T follicular helper cell (primary cell): ENCODE measurements at places on chromosomes 3 and 15.

- DNase-seq, result no peak
These were observed 3.4 kb downstream of the ANKRD28 start for GRCh38 chr3:15794303-15794771.

- no peak for DNase-seq
These were observed 276.0 kb upstream of the TTC14 start for GRCh38 chr3:180325958-180326357.

GRCh38 chr3:109944836-109945235, 607.5 kb upstream of the DPPA4 start:
- DNase-seq, result no peak

- DNase-seq, result no peak
These were observed 63.7 kb upstream of the SENP5 start for GRCh38 chr3:196803891-196804468.

- DNase-seq, result no peak
These were observed 136.5 kb downstream of the XXYLT1 start for GRCh38 chr3:195134431-195134830.

DNA sequence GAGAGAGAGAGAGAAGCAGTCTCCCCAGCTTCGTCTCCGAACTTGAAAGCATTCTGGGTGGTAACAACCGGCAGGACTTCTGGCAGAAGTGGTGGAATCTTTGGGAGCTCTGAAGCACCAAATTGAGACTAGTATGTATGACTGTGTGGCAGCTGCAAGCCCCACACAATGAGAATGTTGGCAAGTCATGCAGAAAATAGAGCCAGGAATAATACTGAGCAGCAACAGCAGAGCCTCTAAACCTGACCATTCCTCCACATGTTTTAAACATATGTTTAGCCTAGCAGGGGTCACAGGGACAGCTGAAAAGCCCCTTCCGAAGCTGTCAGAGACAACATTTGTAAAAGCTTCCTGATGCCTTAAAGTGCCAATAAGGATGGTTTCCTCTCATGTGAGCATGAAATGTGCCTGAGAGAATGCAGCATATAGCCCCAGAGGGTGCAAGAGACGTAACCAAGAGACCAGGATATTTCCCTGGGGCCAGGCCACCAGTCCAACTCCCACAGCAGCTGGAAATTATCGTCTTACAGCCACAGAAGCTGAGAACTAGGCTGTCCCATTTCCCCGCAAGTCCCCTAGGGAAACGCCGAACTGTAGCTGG, 178.6 kb upstream of the CCDC54 start:
- no peak for DNase-seq

DNA sequence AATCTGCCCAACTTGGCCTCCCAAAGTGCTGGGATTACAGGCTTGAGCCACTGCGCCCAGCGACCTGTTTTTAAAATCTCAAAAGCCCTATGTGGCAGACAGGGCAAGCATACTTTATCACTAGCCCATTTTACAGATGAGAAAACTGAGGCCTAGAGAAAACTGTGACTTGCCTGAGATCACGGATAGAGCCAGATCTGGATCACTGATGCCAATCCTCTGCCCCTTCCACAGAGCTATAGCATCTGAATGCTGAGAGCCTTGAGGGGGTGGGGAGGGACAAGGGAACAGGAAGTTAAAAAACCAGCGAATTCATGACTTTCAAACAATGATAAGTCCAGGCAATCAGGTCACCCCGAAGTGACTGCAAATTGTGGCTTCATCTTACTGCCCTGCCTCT, 7.3 kb downstream of the ANKRD63 start:
- no peak for DNase-seq

DNA sequence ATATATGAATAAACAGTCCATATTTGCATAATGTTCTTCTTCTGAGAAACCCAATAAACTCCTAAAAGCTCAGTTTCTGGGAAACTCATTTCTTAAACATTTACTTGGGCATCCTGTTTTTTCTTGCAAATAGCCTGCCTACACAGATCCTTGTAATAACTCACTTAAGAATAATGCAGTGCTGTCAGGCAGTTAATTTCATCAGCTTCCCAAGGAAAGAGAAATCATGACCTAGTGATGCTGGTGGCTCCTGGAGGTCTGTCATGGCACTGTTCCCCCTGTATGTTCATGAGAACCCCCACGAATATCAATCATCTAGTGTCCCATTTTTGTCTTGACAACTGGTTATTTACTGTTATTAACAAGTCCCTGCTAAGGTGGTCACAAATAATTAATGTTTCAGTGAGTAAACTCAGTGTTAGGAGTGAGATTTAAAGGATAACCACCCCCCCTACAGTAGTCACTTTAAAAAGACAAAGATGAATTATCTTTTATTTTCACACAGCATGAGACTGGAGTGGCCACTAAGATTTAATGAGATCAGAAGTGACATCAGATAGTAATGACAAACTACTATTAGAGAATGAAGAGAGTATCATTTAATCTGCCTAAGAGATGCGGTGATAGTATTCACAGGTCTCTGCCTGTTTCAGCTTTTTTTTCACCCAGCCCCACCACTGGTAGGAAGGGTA, 279.5 kb upstream of the NECTIN3 start:
- no peak for DNase-seq

GRCh38 chr3:120326784-120327183, 22.4 kb downstream of the LRRC58 start:
- no peak for DNase-seq

DNA sequence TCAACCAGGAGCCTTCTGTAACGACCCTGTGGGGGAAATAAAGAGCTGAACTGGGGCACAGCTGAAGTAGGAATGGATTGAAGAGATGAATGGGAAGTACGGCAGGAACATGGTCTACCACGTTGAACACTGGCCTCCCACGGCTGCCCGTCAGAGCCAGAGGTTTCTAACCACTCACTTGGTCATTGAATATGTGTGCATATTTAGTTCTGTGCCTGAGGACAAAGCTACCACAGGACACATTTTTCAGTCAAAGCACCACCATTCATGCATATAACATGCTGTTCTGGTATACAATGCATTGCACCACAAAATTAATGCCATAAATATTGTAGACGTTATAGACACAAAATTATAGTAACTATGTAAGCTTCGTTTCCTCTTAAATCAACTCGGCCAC, 75.5 kb downstream of the MB21D2 start:
- DNase-seq, result no peak

DNA sequence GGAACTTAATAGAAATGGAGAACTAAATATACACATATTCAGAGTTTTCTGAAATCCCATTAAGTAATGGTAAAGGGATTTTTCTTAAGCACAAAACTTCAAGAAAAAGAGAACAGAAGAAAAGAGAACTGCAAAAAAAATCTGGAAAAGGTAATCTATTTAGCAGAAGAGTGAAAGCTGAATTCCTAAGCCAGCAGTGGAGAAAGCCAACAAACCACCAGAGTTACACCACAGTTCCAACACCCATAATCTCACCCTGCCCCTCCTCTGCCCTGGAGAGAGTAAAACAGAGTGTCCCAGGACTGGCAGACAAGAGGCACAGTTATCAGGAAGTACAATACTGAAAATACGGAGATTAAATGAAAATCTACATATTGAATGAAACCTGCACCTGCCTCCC, 29.4 kb downstream of the TP53BP1 start:
- no peak for DNase-seq

DNA sequence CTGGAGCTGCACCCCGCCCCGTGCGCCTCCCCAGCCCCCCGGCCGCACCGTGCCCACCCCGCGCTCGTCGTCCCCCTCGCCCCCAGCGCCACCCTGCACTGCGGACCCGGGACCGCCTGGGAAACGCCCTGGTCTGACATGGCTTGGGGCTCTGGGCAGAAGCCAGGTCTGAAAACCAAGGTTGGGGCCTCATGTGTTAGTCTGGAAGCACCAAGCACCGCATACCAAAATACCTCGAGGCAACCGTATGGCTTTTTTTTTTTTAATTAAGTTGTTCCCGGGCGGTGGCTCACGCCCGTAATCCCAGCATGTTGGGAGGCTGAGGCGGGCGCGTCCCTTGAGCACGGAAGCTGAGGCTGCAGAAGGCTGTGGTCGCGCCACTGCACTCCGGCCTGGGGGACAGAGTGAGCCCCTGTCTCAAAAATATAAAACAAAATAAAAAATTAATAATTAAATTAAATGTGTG, 91.5 kb upstream of the CHD2 start:
- no peak for DNase-seq

DNA sequence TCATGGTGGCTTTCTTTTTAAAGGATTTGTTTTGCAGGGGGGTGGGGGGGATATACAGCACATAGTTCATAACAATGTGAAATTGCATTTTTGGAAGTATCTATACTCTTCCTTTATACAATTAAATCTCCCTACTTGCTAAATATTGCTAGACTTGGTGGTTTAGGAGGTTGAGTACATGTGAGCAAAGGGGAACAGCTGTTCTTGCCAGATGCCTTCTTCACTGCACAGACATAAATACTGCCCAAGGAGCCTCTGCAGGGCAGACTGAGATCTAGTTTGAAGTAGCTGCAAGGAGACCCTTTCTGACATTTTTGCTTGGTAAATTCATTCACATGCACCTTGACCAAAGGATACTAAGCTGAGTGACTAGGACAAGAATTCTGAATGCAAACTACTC, 228.6 kb upstream of the IL12A start:
- no peak for DNase-seq

DNA sequence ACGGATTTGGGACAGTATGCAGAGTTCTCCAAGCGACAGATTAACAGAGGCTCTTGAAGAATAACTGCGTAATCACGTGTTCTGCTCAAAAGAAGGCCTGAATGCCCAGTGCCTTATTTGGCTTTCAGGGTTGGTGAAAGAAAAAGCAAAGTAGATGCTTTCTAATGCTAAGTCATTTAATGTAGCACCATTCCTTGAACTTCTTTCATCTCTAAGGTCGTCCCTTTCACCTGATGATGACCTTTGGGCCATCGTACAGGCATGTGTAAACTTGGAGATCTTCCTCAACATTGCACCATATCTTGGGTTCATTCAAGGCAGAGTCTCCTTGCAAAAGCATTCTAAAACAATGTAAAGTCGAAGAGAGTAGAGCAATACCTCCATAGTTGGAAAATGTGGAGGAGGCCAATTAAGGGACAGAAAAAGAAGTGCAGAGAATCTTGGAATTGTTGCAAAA, 48.9 kb downstream of the TMEM44 start:
- DNase-seq, result no peak

DNA sequence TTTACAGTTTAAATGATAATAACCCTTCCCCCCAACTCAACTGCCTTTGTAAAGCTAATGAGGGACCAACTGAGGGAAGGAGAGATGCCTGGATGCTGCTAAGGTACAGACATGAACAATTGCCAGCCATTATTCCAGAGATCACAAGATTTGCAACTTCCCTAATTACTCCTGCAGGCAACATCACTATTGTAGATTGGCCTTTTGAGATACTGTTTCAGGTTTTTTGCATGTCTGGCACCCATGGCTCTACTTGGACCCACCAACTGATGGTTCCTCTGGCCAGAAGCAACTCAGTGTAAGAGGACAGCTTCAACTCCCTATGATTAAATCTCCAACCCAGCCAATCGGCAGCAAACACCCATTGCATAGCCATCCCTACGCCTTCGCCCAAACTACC, 478.7 kb downstream of the FHIT start:
- no peak for DNase-seq

DNA sequence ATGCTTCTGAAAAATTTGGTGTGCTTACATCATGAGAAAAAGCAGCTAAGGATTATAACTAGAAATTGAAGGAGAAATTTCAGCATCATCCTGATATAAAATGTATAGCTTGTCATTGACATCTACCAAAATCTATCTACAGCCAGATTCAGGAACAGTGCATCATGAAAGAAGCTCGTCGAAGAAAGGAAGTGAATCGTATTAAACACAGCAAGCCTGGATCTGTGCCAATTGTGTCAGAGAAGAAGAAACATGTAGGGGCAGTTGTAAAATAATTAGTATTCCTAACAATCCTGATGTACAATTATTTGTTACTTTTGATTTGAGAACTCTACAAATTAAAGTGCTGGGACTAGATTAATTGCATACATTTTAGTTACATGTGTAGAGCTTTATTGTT, 37.2 kb downstream of the AP4E1 start:
- DNase-seq, result no peak

DNA sequence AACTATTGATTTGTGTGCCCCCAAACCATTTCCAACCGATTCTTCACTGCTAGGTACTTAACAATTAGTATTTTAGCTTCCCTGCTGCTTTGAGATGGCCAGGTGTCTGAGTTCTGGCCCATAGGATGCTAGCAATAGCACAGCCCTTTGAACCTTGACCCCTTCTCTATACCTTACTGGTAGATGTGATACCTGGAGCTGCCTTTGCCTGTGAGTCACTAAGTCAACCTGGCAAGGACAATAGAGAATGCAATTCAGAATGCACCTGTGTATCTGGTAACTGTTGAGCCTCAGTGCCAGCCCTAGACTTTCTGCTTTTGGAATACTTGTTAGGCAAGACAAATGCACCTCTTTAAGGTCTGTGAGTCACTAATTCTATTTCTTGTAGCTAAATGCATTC, 467.4 kb downstream of the GRM7 start:
- no peak for DNase-seq

- DNase-seq, result no peak
These were observed 27.6 kb downstream of the RFT1 start for GRCh38 chr3:53102601-53103147.

GRCh38 chr3:151096716-151097115, 11.3 kb downstream of the MED12L start:
- DNase-seq, result no peak

- no peak for DNase-seq
These were observed 3.7 kb downstream of the ISL2 start for GRCh38 chr15:76340198-76340802.

DNA sequence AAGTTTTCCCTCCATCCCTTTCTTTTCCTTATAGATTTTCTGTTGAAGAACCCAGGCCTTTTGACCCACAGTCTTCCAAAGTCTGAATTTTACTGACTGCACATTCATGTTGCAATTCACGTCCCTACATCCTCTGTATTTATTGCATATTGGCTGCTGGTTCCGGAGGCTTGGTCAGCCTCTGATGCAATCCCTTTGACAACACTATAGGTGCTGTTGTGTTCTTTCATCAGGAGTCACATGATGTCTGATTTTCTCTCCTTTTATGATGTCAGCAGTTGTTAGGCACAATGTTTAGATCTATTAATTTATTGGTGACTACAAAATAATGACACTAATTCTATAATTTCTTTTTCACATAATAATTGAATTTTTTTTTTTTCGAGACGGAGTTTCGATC, 8.7 kb downstream of the CYP1A1 start:
- no peak for DNase-seq

DNA sequence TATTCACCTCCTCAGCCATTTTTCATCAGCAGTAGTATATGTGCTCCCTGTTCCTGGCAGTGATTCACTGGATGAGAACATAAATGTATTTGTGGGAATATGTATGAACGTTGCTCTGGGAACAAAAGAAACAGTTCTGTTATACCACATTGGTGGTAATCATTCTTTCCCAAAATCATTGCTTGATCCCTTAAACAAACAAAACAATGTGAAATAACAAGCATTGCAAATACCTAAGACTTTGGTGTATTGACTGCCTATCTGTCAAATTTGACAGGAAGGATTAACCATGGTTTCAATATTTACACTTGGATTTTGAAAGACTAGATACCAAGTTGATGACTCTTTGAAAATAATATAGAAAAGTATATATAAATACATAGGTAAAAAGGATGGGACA, 284.1 kb downstream of the FHIT start:
- DNase-seq, result no peak
